ENCODE measurements at places on chromosomes 1 and 21. TPM values are rescaled to one million over a fixed set of nuclear protein-coding genes. Genes with fewer than 3 reads are reported as not detected.

DNA sequence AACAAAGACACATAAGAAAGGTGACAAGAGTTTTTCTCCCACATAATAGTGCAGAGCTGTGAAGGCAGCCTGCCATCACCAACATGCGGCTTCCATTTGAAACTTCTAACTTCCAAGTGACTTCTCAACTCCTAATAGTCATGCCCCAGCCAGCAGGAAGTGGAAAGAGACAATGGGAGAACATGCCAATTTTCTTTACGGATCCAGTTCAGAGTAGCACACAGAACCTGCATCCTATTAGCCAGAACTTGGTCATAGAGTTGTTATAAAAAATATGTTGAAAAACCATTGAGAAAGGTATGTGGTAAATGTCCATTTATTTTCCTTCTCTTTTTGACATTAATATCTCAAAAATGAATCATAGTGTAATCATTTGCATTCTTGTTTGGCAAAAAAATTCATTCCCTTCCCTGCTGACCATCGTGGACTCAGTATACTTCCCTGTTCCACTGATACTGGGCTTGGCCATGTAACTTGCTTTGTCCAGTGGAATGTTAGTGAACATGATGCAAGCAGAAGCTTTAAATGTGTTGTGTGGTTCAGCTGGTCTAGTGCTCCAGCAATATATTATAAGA is 197.4 kb downstream of the SEC16B start:
- ATAC-seq = no peak

DNA sequence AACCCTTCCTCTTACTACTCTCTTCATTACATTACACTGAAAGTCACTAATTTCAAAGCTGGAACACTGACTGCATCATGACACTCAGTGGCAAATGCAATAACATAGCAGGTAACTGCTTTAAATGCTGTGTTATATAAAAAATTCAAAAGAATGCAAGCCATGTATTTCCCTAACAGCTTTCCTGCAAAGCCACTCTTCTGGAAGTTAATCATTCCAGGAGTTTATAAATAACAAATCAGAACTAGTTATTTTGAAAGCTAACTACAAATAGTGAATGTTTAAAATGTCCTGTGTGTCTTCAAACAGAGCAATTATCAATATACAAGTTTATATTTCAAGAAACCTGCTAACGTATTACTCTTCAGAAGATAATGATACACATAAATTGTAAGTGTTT is 34.5 kb downstream of the DBT start:
- no peak for ATAC-seq

- peak; percentile 50 for ATAC-seq
Observed at GRCh38 chr1:26784023-26784871, 3.5 kb upstream of the PIGV start.

DNA sequence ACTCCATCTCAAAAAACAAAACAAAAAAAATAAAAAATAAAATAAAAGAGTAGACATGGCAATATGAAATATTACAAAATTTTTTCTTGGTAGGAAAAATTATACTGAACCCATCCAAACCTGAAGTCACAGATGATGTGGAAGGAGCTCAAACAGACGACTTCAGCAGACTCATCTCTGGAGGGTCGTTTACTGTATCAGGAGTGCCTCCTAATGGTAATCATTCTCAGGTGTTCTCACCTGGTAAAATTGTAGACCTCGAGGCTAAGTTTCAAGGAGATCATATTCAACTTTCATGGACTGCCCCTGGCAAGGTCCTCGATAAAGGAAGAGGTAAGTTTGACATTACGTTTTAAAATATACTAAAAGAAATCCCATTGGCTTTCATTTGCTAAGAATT is 54.3 kb upstream of the SH3GLB1 start:
- no peak for ATAC-seq

- ATAC-seq = no peak
Observed at GRCh38 chr1:6261615-6261995, 707 bp upstream of the GPR153 start.

- ATAC-seq = no peak
Observed at GRCh38 chr21:43353282-43354025, 73.5 kb downstream of the SIK1 start.

DNA sequence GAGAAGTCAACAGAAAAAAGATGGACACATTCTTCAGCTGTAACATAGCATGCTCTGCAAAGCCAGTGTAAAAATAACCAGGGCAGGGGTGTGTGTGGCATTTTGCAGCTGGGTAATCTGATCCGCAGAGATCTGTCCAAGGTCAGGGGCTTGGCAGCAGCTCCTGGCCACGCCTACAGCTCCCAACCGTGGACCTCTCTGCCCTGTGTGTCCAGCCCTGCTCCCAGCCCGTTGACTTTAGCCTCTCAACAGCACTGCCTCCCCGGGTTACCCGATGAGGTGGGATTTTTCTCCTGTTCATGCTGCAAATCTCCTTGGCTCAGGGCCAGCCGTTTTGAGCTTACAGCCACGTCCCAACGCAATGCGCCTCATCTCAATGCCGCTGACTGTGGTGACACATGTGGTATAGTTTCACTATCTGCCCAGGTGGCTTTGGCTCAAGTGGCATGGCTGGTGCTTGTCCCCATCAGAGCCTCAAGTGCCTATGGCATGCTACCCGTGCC is 68.1 kb downstream of the VWA5B1 start:
- peak; percentile 63 for ATAC-seq

DNA sequence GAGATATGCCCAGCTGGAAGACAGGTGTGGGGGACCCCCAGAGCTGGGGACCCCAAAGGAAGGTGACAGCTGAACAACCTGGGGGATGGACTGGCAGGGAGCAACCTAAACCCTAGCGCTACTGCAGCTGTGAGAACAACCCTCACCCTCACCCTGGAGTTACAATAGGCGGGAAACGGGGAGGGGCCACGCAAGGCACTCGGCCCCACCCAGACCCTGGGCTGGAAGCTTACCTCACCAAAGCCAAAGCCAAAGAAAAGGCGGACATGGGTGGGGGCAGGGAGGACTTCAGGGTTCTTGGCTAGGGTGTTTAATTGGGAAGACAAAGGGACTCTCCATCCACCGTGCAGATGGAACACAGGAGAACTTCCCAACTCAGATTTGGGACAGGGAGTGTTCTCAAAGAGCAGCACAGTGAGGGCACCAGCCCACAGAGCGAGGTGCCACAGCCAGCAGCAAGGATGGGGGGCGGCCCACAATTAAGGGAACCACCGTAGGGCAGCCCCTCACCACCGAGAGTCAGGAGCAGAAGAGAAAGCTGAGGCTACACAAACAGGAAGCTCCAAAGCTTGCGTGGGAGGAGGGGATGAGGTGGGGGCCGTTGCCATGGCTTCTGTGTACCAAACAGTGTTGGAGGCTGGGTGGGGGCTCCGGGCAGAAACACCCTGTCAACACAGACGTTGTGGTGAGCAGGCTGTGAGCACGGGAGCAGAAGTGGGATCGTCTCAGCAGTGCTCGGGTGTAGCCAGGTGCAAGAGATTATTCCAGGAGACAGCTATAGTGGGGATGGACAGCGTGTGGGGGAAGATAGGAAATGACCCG is 1.9 kb downstream of the TAGLN2 start:
- ATAC-seq = peak; percentile 60

Gene LRRIQ3
- 0.54 TPM for total RNA-seq

Gene LCE2B
- not detected for total RNA-seq
